ENCODE measurements at places on chromosomes 1 and 21.

GRCh38 chr1:11620405-11620804, 33.8 kb downstream of the FBXO2 start:
- no peak for DNase-seq

DNA sequence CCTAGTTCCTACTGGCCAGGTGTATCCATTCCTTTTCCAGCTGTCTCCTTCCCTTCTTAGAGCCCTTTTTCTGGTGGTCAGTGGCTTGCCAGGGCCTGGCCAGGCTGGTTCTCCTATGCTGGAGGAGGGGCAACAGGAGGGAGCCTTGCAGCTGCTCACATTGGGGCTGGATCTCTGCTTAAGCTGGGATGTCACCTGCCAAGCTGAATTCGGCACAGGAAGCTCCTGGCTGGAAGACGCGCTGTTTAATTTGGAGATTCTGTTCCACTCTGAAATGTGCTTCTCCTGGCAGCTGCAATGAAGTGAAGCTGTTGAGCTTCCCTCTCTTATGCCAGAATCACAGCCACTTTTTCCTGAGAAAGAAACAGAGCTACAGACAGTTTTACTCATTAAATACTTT, 56.0 kb upstream of the POU3F1 start:
- no peak for DNase-seq

GRCh38 chr1:117412472-117412871, 45.2 kb downstream of the MAN1A2 start:
- DNase-seq = no peak

DNA sequence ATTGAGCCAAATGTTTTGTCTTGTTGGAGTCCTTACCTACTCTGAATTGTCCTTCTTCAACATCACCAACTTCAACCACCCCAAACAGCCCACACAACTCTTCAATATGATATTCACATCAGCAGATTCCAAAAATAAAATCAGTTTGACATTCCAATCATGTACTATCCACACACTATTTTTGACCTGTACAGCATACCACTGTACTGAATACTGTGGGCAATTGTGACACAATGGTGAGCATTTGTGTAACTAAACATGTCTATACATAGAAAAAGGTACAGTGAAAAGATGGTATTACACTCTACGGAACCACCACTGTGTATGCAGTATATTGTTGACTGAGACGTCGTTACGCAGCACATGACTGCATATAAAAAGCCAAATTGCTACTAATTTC, 223.1 kb downstream of the KCNT2 start:
- no peak for DNase-seq

DNA sequence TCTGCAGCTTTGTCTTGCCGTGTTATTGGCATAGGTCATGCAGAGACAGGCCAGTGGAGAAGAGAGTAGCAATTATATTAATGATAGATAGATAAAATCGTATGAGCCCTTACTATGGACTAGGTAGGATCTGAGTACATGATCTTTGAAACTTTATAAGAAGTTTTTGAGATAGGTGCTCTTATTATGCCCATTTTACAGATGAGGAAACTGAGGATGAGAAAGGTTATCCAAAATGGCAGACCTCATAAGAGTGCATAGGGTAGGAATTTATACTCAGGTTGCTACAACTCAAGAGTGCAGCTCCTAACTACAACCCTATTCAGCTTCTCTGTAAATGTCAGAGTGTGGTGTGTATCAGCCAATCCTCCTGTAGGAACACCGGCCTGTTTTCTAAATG, 89.6 kb downstream of the SLC35F3 start:
- DNase-seq = no peak

DNA sequence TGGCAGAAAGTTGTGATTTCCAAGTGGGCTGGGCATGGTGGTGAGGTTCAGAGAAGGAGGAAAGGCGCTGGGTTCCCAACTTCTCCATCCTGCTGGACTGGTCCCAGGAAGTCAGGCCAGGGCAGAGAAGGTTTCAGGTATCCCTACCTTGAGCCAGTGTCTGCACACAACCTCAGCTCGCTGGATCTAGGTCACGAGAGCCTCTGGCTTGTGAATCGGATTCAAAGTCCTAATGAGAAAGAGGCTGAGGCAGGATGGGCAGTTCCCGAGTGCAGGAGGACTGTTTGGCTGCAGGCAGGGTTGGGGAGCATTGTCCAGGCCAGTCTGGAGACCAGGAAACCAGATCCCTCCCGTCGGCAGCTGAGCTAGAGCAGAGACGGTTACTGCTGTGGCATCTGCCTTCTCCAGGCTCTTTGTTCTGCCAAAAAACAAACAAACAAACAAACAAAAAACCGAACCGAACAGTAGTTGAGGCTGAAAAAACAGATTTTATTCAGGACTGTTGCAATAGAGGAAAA, 19.5 kb upstream of the IGSF21 start:
- DNase-seq = no peak

DNA sequence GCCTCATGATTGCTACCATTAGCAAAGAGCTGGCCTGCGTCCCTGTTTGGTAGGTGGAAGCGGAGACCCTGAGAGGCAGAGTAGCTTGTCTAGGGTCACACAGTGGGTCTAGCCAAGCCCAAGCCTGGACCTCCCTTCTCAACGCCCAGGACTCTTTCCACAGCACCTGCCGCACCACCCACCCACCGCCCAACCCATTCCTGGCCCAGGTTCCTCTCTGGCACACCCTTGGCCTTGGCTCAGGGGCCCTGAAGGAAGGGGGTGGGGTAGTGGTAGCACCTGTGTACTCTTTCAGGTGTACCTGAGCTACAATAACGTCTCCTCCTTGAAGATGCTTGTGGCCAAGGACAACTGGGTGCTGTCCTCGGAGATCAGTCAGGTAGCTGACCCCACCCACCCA, 19.3 kb downstream of the FAM151A start:
- no peak for DNase-seq

DNA sequence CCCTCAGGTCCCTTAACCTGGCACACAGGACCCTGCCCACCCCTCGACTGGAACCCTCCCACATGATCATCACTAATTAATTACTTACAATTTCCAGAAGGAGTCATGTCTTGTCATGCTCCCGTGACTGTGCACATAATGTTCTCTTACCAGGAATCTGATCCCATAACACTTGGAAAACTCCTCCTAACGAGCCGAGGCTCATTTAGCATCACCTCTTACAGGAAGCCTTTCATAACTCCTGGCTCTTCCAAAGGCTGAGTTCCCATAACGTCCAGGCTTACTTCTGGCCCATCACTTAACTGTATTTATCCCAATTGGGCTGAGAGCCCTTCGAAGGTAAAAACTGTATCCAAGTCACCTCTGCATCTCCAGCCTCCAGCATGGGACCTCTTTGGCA, 147.9 kb upstream of the JUN start:
- DNase-seq = no peak

GRCh38 chr1:181347495-181348390, 135.6 kb upstream of the CACNA1E start:
- DNase-seq = no peak

DNA sequence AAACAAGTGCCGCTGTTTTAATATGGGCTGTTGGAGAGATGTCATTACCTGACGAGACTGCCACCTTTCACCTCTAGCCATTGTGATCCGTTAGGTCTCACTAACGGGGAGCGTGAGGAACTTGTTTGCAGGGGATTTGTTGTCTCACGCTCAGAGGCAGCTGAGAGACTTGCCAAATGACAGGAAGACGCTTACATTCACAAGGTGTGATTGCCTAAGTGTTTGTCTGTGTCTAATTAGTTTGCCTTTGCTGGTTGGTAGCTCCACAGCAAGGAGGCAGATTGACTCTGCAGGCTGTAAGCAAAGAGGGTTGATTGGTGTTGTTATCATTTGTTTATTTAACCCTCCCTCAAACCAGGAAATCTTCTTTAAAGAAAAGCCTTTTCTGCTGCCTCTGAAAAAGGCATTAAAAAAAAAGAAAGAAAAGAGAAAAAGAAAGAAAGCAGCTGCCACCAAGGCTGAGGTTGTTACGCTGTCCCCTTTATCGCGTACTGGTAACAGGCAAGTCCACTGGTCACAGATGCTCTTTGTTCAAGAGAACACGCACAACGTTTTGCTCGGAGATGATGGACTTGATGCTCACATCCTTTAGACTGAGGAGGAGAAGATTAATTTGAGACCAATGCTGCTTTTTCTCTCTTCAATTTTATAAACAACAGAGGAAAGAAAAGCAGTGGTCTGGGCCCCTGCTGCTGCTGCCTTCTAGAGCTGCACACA, 203.9 kb downstream of the ZNF326 start:
- no peak for DNase-seq

- no peak for DNase-seq
Observed at GRCh38 chr1:60463786-60464185, 390.2 kb upstream of the C1orf87 start.

- no peak for DNase-seq
Observed at GRCh38 chr1:205942631-205943159, 561 bp downstream of the SLC26A9 start.

DNA sequence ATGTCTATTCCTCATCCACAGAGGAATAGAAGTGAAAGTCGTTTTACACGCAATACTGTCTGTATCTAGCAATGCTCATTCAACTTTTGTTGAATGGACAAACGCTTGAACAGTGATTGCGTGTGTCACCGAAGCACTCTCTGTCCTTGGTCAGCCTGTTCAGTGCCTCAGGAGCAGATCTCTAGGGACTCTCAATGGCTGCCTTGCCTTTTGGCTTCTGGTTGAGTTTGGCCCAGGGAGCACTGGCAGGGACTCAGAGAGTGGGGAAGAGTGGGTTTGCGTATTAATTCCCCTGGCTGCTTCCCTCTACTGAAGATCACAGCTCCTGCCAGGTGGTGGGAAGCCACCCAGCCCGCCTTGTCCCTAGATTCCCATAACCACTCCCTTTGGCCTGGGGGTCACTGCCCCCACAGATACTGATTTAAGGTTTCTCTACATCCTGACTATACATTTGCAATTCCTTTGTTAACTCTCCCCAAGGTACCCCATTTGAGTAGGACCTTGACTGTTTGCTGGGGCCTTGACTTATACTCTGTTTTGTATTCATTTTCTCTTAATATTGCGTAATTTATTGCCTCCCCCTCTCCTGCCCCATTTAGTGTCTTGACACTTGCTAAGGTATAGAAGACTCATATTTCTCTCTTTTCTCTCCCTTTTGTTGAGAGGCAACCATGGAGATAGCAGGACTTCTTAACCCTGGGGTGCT, 61.7 kb upstream of the USP24 start:
- DNase-seq = no peak

- no peak for DNase-seq
Observed at GRCh38 chr1:104648269-104648691, 898.6 kb downstream of the AMY1C start.

- DNase-seq = no peak
Observed at GRCh38 chr1:64172458-64172983, 30.9 kb upstream of the UBE2U start.

DNA sequence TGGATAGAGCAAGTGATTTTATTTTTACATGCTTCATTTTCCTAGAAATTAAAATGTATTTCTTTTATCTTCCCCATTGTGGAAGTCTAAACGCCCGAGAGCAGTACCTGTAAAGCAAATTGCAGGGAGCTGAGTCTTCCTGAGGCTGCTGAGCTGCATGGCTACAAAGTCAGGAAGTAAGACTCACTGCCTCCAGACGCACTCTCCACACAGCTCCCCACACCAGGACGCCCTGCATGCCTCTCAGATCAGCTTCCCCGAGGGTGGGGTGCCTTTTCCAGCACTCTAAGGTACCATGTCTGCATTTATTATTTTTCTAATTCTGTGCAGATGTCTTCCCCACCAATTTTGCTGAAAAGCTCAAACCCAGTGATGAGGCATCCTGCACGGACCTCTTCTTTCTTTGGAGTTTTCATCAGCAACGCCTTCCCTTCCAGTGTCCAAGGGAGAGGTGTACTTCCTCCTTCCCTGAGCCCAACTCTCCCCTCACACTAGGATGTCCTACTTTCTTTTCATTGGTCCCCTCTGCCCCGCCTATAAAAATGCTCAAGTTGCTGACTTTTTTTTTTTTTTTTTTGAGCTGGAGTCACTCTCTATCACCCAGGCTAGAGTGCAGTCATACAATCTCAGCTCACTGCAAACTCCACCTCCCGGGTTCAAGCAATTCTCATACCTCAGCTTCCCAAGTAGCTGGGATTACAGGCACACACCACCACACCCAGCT, 114.7 kb downstream of the PCNX2 start:
- no peak for DNase-seq

- no peak for DNase-seq
Observed at GRCh38 chr1:210456731-210457255, 128.1 kb downstream of the HHAT start.

- no peak for DNase-seq
Observed at GRCh38 chr1:6350416-6351088, 43.0 kb downstream of the ACOT7 start.

DNA sequence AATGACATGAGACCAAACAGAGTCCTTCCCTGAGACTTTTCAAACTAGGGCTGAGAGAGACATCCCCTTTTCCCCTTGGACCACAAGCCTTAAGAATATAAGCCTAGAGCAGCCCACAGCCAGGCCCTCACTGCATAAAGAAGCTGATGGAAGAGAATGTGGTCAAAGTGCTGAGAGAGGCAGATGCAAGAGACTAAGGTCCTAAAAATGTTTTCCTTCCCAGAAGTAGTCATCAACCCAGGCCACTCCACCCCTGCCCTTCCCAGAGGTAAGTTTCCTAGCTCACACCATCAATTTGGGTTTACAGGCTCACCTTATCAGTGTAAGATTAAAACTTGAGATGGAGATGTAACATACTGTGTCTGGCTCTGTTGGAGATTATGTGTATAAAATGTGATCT, 58.2 kb downstream of the BCAR3 start:
- DNase-seq = no peak

- no peak for DNase-seq
Observed at GRCh38 chr1:64098846-64099582, 104.4 kb upstream of the UBE2U start.

DNA sequence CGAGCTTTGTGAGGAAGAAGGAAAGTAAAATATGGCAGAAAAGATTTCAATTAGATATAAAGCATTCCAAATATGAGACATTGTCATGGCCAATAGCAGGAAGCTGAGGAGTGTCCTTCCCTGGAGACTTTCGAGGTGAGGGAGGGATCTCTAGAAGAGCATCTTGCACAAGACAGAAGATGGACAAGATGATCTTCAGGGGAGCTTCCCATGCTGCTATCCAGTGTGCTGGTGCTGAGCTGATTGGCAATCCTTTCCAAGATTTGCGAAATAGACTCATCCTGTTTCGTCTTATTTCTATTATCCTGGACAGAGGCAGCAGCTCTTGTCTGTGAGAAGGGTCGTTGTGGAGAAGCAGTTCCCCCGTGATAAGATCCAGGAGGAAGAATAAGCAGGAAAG, 342.0 kb upstream of the CAMK1G start:
- DNase-seq = no peak

GRCh38 chr1:210400043-210400840, 71.5 kb downstream of the HHAT start:
- peak; percentile 20 for DNase-seq

DNA sequence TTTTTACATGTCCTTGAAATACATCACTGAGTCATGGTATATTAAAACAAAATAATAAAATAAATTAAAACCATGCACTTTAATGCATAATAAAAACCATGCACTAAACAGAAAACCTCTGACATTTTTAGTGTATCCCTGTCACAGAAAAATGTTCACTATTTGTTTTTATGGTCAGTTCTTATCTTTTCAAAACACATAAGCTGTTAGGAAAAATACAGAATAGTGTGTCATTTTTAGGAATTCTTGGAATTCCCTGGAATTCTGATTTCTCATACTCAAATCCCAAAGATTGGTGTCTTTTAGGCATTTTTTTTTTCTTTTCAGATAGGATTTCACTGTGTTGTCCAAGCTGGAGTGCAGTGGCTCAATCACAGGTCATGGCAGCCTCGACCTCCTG, 25.1 kb upstream of the TINAGL1 start:
- no peak for DNase-seq
